Karpas-422 (cell line): ENCODE measurements at places on chromosomes 7 and 10.

DNA sequence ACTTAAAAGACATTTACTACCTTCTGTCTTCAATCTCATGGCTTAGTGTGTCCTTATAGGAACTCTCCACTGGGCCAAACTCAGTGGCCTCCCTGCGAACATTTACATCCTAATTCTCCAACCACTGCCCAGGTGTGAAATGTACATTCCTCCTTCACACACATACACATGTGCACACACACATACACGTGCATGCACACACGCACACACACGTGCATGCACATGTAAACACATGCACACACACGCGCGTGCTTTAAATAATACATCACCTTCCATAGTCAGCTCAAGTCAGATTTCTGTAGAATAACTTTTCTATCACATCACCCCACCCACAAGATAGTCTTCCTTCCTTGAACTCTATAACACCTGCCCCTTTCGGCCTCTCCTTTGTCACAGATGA, 216.5 kb downstream of the TMEM178B start:
- no peak overlapping the region for H3K4me3 ChIP-seq
- no peak overlapping the region for H3K27ac ChIP-seq
- DNase-seq: no peak
- no peaks in the 10 kb centered on the region for H3K27me3 ChIP-seq

DNA sequence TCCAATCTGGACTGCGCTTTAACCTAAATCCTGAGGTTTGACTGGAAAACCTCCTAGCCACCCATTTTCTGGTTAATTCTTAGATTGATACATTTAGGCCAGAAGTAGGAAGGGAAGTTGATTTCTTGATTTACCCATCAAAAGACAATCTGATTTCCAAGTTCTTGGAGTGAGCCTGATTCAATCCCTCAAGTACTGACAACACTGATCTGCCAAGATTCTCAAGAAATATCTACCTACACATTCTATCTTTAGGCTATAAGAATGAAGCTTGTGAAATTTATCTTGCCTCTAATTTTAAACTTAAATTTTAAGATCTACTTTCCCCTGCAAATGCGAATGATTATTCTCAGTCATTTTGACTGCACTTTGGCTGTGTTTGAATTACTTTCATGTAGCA, 5.9 kb downstream of the TAS2R16 start:
- H3K4me3 ChIP-seq: no peak overlapping the region
- H3K27ac ChIP-seq: no peak overlapping the region
- H3K27me3 ChIP-seq: no peaks in the 10 kb centered on the region
- DNase-seq: no peak

- no peaks in the 10 kb centered on the region for H3K27me3 ChIP-seq
- DNase-seq: no peak
- no peak overlapping the region for H3K27ac ChIP-seq
- H3K36me3 ChIP-seq: no peaks in the 10 kb centered on the region
Measured at GRCh38 chr10:86389441-86390193, 23.0 kb upstream of the GRID1 start.

- no peaks in the 10 kb centered on the region for H3K36me3 ChIP-seq
- H3K4me1 ChIP-seq: no peaks in the 10 kb centered on the region
- H3K27me3 ChIP-seq: no peaks in the 10 kb centered on the region
- no peak overlapping the region for H3K4me3 ChIP-seq
- DNase-seq: no peak
Measured at GRCh38 chr10:123577921-123578461, 88.2 kb upstream of the GPR26 start.

- H3K4me3 ChIP-seq: no peak overlapping the region
- DNase-seq: no peak
- no peaks in the 10 kb centered on the region for H3K27me3 ChIP-seq
- no peaks in the 10 kb centered on the region for H3K36me3 ChIP-seq
- H3K27ac ChIP-seq: no peak overlapping the region
Measured at GRCh38 chr7:150388709-150389531, 9.8 kb downstream of the ZNF775 start.
